Stimulated activated CD4-positive, alpha-beta T cell treated with anti-CD3 and anti-CD28 coated beads, TNF-alpha, amount 100 ng/mL, for 1 hour (primary cell): ENCODE measurements at places on chromosomes 6 and 20.

DNA sequence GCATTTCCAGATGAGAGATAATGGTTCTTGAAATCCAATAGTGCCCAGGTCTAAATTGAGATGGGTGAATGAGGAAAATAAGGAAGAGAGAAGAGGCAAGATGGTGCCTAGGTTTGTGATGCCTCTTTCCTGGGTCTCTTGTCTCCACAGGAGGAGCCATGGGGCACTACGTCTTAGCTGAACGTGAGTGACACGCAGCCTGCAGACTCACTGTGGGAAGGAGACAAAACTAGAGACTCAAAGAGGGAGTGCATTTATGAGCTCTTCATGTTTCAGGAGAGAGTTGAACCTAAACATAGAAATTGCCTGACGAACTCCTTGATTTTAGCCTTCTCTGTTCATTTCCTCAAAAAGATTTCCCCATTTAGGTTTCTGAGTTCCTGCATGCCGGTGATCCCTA is 6.8 kb downstream of the HFE start:
- no peak for DNase-seq

DNA sequence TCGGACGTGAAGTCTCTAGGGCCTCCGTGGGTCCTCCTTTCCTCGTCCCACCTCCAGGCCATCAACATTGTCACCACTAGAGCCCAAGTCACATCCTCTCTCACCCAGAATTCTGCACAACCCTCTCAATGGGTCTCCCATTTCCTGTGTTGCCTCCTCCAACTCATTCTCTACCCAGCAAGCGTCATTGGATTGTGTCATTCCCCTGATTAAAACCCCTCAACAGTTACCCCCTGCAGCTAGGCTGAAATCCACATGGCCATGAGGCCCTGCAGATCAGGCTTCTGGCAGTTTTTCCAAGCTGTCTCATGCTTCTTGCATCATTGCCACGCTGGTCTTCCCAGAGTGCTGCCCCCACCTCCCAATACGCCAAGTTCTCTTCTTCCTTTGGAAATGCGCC is 12.9 kb upstream of the FAM210B start:
- no peak for DNase-seq

GRCh38 chr20:50690650-50691572 is at the start of gene RIPOR3:
TSS of gene RIPOR3 (minus strand) at chr20:50691542. CDS start at chr20:50691128, 414 bp downstream.
- no peak for DNase-seq

DNA sequence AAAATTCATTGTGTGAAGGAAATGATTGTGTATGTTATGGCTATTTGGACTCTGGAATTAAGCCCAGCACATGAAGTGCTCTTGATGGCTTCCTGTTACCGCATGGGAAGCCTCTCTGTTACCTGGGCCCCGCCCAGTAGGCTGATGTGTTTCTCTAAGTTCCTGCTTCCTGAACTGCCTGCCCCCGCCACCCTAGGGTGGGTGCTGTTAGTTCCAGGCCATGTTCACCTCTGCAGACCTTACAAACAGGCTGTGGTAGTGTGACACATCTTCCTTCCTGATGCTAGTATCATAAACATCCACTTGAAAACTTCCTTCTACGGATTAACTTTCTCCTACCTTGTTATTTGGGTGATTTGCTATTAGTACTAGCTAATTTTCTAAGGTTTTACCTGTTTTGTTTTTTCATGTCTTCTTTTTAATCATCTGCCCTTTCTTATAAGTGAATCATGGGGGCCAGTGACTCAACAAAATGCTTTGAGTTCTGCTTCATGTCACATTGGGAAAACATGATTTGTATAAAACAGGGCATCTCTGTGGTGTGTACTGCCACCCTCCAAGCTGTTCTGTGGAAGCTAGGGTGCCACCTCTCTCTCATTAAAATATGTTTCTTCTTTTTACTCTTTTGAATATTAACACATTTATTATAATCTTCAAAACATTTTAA is 40.6 kb downstream of the SH3BGRL2 start:
- DNase-seq, result peak; percentile 32
